NCI-H510A treated with DMSO at 0.1 percent for 48 hours (cell line): ENCODE measurements at places on chromosomes 7 and 10.

GRCh38 chr10:53601260-53601875, 828.8 kb upstream of the MBL2 start:
- DNase-seq: peak; percentile 71

DNA sequence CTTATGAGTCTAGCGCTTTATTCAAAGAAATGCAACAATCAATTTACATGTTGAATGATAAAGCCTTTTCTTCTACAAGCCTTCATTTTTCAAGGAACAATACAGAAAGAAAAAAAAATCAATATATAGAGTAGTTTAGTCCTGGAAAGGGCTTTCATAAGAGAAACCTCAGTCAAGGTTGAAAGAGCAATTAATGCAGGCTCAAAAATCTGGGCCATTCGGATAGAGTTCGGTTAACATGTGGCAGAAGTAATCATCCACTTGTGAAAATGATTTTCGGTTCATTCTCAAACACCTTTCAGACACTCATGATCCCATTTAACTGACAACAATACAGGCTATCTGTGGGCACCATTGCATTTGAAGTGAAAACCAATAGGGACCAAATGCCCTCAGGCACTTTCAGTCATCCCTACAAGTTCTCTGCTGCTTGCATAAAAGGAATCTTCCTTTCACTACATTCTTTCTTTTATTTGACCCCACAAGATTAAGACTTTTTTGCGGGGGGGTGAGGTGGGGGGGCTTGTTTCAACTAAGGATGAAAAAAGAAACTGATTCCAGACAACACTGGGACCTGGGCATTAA, 177.9 kb downstream of the RNF133 start:
- DNase-seq: no peak

DNA sequence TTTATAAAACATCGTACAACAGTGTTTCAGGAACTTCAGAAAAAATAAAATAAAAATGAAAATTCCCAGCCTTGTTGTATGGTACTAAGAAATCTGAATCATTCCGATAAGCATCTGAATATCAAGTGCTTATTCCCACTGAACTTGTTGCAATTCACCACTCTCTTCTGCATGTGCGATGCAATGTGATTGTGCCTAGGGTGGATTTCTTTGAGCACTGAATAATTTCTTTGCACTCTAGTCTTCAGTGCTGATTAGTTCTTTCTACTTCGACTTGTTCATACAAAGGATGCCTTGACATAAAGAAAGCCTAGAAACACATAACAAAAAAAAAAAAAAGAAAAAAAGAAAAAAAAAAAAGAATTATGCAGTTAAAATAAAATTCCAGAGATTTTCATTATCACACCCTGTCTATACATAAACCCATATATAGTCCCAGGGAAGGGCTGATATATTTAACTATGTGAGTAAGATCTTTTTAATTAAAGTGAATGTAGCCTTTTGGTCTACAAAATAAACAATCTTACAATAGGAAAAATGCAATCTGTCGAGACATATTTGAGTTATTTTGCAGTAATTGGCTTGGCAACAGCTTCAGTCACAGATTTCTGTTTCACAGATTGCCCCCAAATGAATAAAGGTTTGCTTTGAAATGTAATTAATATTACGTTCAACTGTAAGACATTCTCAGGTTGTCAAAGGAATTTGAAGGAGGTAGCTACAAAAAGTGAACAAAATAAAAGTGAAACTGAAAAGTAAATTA, 1118.9 kb upstream of the CELF2 start:
- DNase-seq: no peak

GRCh38 chr7:75888464-75889222, 9.8 kb downstream of the RHBDD2 start:
- DNase-seq: no peak

DNA sequence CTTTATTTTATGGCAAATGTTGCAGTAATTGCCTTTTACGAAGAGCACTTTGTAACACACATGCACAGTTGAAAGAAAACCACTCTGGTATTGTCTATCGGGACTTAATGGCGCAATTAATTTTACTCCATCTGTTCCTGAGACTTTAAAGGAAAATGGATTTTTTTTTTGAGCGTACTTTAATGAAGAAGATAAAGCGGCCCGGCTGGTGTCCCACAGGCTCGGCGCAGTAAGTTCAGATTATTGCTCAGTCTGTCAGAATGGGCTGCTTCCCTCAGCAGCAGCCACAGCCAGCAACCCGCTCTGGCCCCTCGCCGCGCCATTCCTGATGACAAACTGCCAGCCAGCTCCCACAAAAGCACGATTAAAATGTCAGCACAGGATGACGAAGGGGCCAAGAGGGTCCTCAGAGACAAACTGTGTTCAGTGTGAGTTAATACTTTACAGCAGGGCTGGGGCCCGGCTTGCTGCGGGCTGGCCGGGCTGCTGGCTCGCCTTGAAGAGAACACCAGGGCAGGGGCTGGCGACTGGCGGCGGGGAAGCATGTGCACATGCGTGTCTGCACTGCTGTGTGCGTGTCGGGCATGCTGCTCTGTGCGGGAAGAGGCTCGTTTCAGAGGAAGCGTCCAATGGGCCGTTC, 501.0 kb upstream of the GALNT17 start:
- DNase-seq: no peak

GRCh38 chr10:99926925-99927720, 82.6 kb downstream of the DNMBP start:
- DNase-seq: peak; percentile 36

DNA sequence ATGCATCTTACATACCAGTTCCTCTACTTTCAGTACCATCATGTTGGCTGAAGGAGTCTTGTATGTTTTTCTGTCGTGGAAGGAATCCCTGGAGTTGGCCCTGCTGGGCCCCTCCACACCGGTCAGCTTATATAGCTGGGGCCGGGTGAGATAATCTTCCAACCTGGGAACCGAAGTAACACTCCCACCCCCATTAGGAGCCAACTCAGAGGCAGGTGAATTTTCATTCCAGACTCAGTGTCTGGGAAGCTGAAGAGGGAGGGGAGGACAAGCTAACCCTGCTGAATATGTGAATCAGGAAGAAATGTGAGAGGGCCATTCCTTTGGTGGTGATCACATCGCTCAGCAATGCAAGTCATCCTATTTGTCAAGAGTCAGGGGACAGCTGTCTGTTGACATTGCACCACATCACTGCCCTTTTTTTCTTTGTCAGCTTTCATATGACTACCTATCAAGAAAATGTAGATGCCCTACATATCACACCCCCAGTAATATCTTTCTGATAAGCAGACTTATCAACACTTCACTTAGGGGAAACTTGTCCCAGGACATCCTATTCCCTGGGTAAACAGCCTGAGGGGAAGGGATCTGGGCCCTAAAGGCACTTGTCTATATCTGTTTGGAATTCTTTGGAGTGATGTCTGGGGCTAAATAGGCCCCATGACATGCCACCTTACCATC, at the start of gene ANKRD1:
Gene ANKRD1 (minus strand): TSS at position 102 of the 681 bp plus-strand sequence. CDS start 60 bp downstream, at position 42.
- DNase-seq: no peak

DNA sequence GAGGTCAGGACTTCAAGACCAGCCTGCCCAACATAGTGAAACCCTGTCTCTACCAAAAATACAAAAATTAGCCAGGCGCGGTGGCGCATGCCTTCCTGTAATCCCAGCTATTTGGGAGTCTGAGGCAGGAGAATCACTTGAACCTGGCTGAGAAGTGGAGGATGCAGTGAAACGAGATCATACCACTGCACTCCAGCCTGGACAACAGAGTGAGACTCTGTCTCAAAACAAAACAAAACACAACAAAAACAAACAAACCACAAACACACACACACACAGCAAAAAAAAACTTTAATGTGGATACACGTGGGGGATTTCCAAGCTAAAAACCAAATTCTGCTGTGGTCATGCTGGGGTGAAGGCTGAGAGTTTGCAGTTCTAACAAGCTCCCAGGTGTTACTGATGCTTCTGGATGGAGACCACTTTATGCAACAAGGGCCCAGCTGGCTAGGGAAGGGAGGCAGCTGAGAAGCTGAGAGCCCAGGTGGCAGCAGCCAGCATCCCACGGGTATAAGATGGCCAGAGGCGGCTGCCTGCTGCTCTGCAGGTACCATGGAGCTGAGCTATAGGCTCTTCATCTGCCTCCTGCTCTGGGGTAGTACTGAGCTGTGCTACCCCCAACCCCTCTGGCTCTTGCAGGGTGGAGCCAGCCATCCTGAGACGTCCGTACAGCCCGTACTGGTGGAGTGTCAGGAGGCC, at the start of gene ZP3:
Gene ZP3 (plus strand): TSS at position 538 of the 699 bp plus-strand sequence. CDS start 15 bp downstream, at position 553.
- DNase-seq: no peak

- DNase-seq: no peak
Measured at GRCh38 chr7:45663965-45664633, 89.9 kb downstream of the ADCY1 start.

DNA sequence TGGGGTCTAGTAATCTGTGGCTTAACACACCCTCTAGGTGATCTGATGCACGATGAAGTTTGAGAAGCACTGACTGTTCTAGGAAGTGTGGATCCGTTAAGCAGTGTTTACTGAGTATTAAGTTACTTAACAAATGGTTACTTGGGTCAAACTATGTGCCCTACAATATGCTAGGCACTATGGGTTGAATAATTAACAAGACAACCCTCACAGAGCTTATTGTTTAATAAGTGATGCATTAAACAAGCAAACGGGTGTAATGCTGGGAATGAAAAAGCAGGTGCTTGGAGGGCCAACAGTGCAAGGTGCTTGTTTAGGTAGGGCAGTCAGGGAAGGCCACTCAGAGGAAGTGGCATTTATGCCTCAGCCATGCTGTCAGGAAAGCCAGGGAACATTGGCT, 378.0 kb upstream of the PODXL start:
- DNase-seq: peak; percentile 62

GRCh38 chr7:12436896-12437535, 33.4 kb upstream of the VWDE start:
- no peak for DNase-seq

- DNase-seq: no peak
Measured at GRCh38 chr7:126727930-126728391, 524.8 kb downstream of the GRM8 start.

DNA sequence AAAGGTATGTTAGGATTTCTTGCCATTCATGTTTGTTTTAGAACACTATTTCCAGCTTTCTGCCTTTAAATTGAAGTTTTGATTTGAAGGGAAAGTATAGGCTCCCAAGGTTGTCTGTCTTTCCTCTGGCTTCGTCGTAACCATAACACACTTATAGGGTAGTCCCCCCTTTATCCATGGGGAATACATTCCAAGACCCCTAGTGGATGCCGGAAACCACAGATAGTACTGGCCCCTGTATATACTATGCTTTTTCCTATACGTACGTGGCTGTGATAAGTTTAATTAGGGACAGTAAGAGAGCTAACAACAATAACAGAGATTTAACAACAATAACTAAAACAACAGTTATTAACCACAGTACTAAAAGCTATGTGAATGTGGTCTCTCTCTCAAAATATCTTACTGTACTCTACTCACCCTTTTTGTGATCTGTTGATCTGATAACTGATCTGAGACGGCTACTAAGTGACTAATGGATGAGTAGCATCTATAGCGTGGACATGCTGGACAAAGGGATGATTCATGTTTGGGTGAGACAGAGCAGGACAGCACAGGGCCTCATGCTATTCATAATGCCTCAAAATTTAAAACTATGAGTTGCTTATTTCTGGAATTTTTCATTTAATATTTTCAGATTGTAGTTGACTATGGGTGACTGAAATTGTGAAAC, 273.1 kb downstream of the AUTS2 start:
- DNase-seq: no peak

DNA sequence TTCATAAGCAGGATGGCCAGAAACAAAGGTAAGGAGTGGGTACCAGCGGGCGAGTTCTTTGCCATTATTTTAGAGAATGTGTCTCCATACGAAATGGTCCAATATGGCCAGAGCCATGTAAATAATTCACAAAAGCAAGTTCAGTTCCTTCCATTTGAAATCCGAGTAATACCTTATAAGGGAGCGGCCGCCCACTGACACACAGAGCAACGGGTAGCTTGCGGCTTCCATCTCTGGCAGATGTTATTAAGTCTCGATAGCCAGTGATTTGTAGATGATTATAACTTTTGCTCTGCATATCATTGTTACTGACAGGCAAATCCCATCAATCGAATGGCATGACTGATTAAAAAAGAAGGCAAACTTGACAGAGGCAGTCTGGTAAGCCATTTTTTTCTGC, 63.2 kb downstream of the GFRA1 start:
- no peak for DNase-seq
